ENCODE measurements at places on chromosomes 13 and 19.

DNA sequence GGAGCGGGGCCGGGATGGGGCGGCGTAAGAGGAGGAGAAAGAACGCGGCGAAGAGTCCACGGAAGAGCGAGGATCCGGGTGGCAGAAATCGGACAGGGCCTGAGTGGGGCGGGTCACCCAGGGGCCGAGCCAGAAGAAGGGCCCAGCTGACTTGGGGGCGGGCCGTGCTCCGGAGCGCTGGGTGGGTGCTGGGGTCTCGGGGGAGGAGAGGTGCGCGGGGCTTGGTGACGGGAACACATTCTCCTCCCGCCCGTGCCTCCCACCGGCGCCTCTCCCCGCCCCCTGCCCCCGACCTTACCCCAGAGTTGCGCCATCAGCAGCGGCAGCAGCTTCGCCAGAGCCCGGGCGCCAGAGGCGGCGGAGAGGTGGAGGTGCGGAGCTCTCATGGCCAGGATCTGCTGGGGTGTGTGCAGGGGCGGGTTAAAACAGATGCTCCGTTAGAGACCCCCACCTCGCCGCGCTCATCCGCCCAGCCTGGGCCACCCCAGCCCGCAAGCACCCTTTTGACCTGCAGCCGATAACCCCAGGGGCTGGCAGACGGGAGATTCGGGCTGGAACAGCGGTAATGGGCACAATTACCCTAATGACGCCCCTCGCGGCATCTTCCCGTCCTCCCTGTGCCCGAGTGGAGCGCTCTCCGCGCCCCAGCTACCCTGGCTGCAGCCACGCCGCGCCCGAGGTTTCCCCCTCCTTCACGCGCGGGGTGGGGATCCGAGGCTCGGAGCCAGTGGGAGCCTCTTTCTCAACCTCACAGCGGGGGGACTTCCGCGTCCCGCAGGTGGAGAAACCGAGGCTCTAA, 565 bp downstream of the KLK10 start:
- DNase-seq = peak; percentile 44

DNA sequence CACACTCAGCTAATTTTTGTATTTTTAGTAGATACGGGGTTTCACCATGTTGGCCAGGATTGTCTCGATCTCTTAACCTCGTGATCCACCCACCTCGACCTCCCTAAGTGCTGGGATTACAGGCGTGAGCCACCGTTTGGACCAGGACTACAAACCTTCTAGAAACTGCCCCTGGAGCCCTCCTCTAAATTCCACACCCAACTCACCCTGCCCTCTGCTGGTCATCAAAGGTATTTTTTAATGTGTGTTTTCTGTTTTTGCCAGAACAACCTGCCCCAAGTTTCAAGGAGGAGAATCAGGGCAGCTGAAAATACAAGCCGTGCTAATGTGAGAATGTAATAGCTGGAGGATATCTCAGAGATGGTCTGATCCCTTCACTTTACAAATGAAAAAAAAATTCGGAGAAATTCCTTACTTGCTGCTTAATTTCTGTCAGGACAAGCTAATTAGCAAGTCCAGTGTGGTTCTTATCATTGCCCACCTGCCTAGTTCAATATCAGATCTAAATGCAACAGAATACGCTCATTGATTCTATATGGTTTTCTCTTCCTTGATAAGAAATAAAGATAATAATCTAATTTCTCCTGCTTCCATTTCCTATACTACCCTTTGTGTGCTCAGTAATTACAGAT, 4.1 kb downstream of the ATP8A2 start:
- DNase-seq = peak; percentile 63

DNA sequence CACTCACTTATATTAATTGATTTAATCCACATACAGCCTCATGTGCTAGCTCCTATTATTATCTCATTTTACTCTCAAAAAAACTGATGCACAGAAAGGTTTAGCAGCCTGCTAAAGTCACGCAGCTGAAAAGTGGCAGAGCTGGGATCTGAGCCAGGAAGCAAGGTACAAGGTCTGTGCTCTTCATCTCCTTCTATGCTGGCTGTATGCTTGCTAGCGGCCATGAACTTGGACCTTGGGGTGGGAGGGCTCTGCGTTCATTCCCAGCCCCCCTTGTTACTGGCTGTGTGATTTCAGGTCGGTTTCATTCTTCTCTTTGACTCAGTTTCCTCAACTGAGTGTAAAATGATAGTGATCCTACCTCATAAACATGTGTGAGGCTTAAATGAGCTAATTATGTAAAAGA, 69.8 kb downstream of the ALOX5AP start:
- no peak for DNase-seq

DNA sequence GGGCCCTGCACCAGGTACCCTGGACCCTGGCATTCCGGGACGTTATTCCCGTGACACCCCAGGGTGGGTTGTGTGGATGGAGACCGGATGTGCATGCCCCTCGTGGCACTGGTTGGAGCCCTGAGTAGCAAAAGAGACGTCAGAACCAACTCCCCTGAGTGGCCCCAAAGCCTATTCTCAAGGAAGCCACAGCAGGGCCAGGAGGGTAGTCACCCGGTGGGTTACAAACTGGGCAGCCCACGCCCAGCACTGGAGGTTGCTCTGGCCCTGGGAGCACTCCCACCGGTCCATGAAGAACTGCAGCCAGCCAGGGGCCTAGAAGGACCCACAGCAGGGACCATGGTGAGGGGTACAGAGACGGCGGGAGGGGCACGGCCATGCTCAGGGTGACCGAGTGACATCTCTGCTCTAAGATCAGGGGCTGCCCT, 7.5 kb downstream of the KLF16 start:
- DNase-seq = no peak

- peak; percentile 33 for DNase-seq
These were observed 90.5 kb upstream of the AKAP11 start for GRCh38 chr13:42181381-42181953.

GRCh38 chr19:18725841-18726770, 42.6 kb downstream of the CRTC1 start:
- DNase-seq = no peak

GRCh38 chr13:79992111-79992510, 348.8 kb downstream of the SPRY2 start:
- DNase-seq = peak; percentile 32

- no peak for DNase-seq
These were observed 32.3 kb upstream of the EHD2 start for GRCh38 chr19:47680858-47681332.

DNA sequence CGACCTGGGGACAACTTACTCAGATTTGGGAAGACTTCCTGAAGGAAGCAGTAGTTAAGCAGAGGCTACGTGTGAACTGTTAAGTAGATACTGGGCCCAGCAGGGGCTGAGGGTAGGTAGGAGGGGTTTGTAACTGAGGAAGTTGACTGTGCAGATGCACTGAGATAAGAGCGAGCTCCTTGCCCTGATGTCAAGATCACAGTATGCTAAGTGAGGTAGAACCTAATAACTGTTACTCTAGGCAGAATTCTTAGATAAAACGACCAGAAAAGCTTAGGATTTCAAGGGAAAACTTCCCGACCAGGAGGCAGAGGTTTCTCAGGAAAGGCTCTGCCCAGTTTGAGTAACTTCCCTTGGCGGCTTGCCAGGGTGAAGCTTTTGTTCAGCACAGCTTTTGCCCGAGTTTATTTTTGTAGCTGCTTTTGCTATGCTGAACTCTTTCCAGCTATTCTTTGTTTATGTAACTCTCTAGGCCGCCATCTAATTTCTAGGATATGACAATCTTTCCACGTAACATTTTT, 632.1 kb downstream of the DIAPH3 start:
- peak; percentile 93 for DNase-seq

DNA sequence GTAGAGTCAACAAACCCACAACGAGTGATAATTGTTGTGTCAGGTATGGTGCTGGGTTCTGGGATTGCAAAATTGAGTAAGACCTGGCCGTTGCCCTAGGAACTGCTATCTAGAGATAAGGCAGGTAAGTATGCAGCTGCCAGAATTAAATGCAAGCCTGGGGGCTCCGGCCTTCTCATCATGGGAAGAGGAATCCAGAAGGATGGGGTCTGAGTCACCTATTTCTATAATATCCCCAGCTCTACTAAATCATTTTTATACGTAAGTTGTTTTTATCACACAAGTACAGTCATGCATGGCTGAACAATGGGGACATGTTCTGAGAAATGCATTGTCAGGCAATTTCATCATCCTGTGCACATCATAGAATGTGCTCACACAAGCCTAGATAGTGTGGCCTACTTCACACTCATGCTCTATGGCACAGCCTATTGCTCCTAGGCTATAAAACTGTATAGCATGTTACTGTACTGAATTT, 203.0 kb downstream of the KLF5 start:
- DNase-seq = no peak

DNA sequence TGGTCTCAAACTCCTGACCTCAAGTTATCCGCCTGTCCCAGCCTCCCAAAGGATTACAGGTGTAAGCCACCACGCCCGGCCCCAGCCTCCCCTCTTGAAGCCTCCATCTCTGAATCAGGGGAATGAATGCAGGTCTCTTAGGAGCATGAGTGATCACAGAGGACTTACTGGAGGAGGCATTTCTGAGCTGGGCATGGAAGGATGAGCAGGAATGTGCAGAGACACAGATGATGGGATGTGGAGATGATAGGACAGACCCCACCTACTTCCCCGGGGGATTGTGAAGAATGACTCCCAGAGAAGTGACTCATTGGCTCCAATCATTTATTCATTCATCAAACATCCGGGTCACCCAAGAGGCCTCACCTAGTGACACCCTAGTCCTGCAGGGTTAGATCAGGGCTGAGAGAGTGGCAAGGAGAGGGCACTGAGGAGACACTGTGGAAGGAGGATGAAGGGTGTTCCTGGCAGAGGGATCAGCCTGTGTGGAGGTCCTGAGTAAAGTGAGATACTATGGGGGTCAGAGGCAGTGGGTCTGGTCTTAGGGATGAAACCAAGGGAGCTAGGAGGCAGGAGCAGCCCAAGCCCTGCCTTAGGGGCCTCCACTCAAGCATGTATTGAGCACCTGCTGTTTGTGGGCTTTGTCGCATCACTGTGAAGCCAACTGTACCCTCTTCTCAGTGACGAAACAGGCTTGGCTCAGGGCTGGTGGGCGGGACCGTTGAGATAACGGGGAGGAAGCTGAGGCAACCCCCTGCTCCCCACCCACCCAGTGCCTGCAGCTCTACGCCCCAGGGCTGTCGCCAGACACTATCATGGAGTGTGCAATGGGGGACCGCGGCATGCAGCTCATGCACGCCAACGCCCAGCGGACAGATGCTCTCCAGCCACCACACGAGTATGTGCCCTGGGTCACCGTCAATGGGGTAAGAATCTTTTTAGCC, 3.0 kb downstream of the IFI30 start:
- no peak for DNase-seq

DNA sequence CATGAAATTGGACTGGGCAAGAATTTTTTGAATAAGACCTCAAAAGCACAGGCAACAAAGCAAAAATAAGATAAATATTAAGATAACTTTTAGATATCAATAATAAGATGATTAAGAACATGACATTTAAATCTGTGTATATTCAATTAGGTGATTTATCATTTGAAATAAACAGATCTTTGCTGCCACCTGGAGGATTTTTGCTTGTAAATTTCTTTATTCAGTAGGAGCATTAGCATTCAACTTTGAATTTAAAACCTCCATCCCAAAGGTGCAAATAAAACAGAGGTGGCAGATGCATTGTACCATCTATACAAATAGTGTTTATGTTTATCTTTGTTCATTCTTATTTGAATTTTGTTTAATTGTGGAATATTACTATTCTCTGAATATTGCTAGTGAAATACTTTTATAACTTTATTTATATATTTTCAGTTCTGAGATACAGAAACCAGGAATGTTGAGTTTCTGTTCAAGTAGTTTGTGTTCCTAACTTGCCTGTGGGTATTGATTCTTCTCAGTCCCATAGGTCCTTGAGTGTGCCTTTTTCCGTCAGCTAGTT, 20.9 kb downstream of the COG6 start:
- DNase-seq = peak; percentile 82

DNA sequence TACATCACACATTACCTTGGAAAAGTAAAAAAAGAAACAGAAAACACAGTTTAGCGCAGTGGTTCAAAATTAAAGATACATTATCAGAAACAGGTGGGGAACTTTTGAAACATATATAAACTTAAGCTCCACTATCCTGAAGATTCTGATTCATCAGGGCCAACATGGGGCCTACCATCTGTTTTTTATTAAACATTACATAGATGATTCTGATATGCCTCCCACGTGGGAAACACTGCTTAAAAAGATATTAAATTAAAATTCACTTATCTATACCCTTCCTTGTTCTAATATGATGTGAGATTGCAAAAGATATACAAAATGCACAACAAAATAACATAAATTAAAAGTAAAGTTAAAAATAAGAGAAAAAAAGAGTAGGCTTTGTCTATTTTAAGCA, 125.0 kb downstream of the VWA8 start:
- peak; percentile 11 for DNase-seq

DNA sequence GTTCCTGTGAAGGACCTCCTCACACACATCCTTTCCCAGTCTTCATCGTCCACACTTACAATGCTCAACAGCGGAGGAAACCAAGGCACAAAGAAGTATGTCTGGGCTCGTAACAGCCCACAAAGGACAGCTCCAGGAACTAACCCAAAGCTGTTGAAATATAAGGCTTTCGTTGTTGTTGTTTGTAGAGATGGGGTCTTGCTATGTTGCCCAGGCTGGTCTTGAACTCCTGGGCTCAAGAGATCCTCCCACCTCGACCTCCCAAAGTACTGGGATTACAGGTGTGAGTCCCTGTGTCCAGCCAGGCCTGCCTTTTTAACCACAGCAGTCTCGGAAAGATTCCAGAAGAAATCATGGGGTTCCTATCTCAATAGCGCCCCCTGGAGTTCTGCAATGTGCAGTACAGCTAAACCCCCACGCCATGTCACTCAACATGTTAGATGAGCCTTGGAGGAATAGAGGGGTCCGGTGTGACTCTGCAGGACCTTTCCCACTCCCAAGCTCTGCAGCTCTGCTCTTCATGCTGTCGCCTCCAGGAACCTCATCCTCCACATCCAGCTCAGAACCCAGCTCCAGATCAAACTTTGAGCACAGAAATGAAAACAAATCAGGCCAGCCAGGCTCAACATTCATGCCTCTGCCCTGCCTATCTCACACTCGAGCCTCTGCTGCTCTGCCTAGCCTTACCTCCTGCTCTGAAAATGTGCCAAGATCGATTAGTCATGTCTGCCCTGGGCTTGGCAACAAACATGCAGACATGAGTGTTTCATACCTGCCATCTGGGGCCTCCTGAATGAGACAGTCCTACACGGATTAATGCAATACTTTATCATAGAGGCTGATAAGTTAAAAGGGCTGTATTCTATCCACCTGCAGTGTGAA, 7.5 kb downstream of the PLA2G4C start:
- peak; percentile 60 for DNase-seq

DNA sequence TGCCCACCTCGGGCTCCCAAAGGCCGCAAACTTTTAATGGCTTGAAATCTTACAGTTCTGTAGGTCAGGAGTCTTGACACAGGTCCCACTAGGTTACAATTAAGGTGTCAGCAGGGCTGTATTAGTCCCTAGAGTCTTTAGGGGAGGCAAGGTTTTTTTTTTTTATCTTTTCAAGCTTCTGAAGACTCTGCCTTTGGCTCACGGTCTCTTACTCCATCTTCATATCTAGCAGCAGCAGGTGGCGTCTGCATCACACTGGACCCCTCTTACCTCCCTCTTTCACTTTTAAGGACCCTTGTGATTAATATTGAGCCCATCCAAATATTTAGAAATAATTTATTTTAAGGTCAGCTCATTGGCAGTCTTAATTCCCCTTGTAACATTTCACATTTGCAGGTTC, 11.6 kb downstream of the MIR17HG start:
- no peak for DNase-seq

GRCh38 chr13:113791226-113791625, 32.2 kb downstream of the TMEM255B start:
- DNase-seq = no peak
